ENCODE measurements at places on chromosomes 2 and 18. TPM values are rescaled to one million over a fixed set of nuclear protein-coding genes. Genes with fewer than 3 reads are reported as not detected.

The OSBPL1A gene
- total RNA-seq: 23.3 TPM

The CAPN14 gene
- total RNA-seq: under 0.01 TPM

The FAP gene
- total RNA-seq: 207 TPM

GRCh38 chr2:239711911-239712570 lies 311.2 kb upstream of the HDAC4 start:
- DNase-seq: no peak

DNA sequence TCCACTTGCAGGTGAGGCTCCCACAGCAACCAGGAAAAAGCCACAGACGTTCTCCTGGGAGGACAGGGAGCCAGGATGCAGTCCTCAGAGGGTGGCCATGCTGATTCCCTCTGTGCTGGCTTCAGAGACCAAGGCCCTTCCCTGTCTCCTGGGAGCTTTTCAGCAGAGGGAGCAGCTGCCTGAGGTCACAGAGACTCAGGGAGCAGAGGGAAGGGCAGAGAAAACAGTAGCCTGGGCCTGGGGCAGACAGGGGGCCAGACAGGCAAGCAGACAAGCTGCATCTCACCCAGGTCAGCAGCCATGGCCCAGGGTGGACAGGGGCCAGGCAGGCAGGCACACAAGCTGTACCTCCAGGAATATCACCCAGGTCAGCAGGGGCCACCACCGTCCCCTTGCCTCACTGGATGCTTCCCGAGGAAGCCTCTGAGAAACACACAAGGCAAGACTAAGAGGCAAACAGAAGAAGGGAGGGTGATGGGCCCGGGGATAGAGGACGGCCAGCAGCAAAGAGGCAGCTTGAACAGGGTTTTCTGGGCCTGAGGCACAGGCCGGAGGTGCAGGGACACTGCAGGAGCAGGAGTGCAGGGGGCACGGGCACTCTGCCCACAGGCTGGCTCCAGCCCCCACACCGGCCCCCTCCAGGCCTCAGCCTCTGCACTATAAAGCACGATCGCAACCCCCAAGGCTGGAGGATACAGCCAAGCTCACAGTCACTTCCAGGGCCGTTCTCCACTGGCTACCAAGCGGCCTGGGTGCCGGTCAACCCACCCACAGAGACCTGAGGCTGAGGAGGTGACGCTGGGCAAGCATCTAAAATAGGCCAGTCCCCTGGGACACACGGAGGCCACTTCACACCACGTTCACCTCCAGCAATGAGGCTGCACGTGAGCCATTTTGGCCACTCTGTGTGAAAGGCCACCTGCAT lies 6.1 kb downstream of the SLC66A2 start:
- DNase-seq: no peak

DNA sequence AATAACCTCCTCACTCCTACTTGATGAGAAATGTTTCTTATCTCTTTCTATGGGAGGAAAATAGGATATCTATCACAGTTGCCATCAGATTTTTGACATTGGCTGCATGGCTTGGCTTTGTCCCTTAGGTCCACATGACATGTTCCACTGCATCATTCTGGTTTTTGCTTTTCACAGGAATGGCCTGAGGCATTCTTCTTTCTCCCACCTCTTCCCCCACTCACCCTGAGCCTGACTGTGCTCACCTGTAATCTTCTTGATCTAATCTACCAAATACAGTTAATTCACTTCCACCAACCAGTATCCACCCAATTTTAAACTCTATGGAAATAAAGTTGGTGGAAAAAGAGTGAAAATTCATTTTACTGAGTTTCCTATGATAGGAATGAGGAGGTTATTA lies 763.5 kb upstream of the CELF4 start:
- DNase-seq: no peak

GRCh38 chr18:46622999-46623398 lies 34.0 kb downstream of the LOXHD1 start:
- DNase-seq: peak; percentile 6

DNA sequence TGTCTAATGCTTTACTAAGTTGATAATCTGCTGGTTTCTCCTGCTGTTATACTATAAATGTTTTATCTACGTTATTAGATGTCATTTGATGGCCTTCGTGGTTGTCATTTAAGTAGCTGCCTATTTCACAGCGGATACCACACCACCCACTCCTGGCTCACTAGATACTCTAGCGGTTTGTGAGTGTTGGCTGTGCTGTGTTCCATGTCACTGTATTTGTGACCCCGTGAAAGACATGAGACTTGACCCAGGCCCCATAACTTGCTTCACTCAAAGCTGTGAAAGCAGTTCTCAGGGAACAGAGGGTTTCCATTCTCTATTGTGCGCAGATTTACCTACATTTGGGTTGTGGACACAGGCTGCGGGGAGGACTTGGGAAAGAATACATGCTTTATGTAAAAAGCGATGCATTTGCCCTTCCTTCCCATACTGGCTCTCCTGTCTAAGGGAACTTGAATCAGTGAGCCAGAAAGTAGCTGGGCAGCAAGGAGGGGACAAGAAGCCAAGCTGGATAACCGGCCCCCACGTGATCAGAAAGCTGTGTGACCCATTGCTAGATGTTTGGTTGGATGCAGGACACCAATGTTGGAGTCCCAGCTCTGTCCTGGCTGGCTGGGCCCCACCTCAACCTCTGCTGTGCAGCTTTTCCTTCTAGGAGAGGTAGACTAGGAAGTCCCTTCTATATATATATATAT lies 52.2 kb downstream of the PLB1 start:
- DNase-seq: no peak
